ENCODE measurements at places on chromosomes 4 and X.

GRCh38 chr4:144423930-144424329 lies 222.0 kb upstream of the HHIP start:
- no peak for DNase-seq

- no peak for DNase-seq
These were observed 562.2 kb downstream of the ZIC3 start for GRCh38 chrX:138128027-138128671.

DNA sequence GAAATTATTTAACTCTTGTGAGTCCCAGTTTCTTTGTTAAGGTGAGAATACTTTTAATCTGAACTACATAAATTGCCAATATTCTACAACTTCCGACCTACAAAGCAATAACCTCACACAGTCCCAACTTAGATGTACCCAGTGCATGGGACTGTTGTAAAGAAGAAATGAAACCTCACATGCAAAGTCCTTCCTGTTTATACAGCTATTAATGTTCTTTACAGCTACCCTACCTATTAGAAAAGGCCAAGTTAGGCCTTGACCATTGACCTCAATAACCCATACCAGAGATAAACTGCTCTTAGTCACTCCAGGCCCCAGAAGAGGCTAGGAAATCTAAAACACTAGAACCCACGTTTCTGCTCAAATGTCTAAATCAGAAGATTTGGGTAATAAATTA lies 920.1 kb upstream of the TENM3 start:
- no peak for DNase-seq

DNA sequence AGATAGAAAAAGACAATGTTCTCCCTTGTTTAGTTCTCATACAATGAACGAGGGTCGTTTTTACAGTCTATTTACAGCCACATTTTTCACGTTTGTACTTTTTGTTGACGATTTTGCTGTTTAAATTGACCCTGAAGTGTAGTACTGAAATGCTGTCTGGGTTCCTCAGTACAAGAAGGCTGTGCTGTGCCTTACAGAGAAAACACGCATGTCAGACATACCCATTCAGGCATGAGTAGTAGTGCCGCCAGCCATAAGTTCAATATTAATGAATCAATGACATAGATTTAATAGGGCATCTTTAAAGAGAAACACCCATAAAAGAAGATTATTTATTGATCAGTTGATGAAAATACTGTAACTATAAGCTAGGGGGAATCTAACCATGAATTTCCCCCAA lies 459.8 kb upstream of the EPHA5 start:
- DNase-seq = no peak

DNA sequence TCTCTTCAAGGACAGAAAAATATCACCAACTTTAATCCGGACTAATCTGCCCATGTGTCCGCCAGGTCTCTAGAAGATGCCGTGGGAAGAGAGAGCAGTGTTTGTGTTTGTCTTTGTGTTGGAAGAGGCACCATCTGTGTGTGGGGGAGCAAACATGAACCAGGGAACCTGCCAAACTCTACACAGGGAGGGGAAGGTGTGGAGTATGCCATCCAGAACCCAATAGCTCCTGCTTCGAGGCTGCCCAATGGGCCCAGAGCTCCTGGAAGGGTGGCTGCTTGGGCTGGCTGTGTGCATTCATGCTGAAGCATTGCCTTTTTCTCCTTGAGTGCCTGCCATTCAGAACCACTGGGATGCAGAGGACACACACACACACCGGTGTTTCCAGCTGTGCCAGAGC lies 536.2 kb downstream of the MID1IP1 start:
- DNase-seq = no peak

- no peak for DNase-seq
These were observed 34.5 kb upstream of the WAS start for GRCh38 chrX:48649102-48649501.
